ENCODE measurements at places on chromosomes 1 and 21. TPM values are rescaled to one million over a fixed set of nuclear protein-coding genes. Genes with fewer than 3 reads are reported as not detected.
A peak's percentile ranks its signal among the peaks of the same experiment; 100 is the strongest.

DNA sequence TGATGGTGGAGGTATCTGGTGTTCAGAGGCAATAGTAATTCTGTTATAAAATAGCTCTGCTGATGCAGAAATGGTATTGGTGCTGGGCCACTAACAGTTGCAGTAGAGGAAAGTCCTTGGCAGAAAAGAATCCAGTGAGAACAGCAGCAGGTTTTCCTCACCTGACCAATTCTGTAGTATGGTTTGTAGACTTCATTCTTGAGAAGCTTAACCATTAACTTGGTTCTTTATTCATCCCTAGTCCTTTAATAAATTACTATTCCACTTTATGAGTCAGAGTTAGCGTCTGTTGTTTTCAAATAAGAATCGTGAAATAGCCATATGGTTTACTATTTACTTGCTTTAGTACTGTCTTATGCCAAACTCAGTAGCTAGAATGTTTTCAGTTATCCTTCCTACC is 128.5 kb upstream of the SERTAD4 start:
- no peaks in the 10 kb centered on the region for H3K4me1 ChIP-seq
- peaks cover 16% of the 10 kb centered on the region for H3K36me3 ChIP-seq
- no peak overlapping the region for H3K27ac ChIP-seq
- no peak overlapping the region for H3K4me3 ChIP-seq
- DNase-seq = no peak

- H3K36me3 ChIP-seq = peaks cover 5% of the 10 kb centered on the region
- H3K27me3 ChIP-seq = peaks cover 33% of the 10 kb centered on the region
- no peak for DNase-seq
- H3K27ac ChIP-seq = peak overlapping the region; percentile 5
Observed at GRCh38 chr1:229431284-229432115, 2.4 kb downstream of the ACTA1 start.

DNA sequence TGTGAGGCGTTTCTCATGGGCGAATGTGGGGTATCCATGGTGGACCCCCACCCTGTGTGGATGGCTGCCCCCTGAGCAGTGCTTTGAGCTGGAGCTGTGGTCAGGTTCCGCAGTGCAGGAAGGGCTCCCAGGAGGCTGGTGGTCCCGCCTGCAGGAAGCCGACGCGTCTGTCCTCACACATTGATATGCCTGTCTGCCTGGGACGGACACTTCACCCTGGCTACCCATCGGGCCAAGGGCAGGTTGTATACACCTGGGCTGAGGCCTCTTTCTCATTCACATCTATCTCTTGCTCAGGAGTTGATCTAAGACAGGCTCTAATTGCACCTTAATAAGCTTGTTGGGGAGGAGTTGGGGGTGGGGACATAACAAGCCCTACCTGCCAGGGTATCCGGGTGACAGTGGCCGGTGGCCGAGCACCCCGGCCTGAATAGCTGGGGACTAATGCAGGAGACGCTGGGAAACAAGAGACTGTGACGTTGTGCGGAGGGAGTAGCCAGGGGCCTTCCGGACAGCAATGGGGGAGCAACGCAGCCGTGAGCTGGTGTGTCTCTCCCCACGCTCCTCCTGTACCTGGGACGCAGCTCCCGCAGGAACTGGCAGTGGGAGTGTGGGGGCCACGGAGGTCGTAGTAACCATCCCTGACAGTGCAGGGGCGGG is 21.7 kb downstream of the PDXK start:
- H3K4me1 ChIP-seq = peaks cover 7% of the 10 kb centered on the region
- H3K27me3 ChIP-seq = peaks cover 9% of the 10 kb centered on the region
- peaks cover 12% of the 10 kb centered on the region for H3K36me3 ChIP-seq
- DNase-seq = peak; percentile 37

DNA sequence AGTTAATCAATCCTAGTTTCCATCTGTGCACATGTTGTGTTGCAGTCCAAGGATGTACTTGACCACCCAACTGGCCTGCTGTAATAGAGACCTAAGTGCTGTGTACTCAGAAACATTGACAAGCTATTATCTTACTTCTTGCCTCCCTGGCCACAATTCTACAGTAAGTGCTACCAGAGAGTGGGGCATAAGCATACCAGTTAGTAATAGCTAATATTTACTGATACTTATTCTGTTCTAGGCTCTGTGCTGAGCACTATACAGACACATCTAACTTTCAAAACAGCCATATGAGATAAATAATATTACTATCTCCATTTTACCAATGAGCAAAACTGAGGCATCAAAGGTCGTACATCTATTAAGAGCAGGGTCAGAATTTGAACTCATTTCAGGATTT is 49.5 kb upstream of the NPL start:
- DNase-seq = no peak
- peaks cover 15% of the 10 kb centered on the region for H3K4me1 ChIP-seq
- no peak overlapping the region for H3K27ac ChIP-seq
- H3K4me3 ChIP-seq = no peak overlapping the region
- no peaks in the 10 kb centered on the region for H3K27me3 ChIP-seq

The IL19 gene
- not detected for total RNA-seq

Data from endothelial cell (in vitro differentiated cells).